ENCODE measurements at places on chromosomes 12 and 14.

GRCh38 chr12:109596418-109597244, 23.0 kb downstream of the MVK start:
- no peak for DNase-seq

GRCh38 chr12:132529906-132530305, 40.0 kb downstream of the FBRSL1 start:
- DNase-seq: no peak

DNA sequence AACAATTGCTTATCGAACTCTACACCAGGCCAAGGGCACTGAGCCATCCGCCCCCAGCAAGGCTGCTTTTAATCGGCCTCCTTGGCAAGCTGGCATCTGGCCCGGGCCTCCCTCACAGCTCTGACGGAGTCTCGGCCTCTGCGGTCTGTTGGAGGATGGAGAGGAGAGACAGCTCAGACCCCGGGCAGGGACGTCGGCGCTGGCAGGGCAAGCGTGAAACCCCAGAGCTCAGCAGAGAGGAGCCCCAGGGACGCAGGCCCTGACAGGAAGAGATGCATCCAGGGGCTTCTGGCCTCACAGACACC, 17.5 kb downstream of the CAMKK2 start:
- peak; percentile 22 for DNase-seq

DNA sequence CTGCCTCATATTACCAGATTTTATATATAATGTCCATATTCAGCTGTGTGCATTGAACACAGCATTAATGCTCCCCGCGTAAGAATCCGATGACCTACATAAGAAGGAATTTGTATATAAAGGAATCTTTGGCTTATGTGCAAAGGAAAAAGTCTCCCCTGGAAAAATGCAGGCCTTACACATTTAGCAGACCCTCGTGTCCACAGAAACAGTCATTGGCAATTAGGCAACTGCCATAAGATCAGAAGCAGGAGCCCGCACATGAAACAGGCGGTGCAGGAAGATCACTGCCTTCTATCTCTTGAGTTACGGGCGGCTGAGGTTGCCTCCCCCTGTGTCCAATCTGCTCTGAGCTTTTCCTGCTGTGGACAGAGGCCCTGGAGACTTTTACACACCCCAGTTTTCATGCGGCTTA, 63.2 kb upstream of the RFX4 start:
- DNase-seq: no peak

DNA sequence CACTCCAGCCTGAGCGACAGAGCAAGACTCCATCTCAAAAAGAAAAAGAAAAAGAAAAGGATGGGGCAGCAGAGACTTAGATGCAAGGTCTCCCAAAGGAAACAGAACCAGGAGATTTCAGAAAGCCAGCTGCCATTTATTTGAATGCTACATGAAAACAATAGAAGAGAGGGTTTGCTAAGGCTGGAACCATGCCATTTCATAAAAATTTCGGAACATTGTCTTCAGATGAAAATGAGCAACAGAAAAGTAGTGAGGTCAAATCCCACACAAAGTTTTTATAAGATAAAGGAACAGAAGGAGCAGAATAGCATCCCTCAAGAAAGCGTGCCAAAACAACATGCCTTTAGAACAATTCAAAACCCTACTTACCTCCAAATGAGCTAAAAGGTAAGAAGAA, 175.3 kb downstream of the ETV6 start:
- DNase-seq: no peak

DNA sequence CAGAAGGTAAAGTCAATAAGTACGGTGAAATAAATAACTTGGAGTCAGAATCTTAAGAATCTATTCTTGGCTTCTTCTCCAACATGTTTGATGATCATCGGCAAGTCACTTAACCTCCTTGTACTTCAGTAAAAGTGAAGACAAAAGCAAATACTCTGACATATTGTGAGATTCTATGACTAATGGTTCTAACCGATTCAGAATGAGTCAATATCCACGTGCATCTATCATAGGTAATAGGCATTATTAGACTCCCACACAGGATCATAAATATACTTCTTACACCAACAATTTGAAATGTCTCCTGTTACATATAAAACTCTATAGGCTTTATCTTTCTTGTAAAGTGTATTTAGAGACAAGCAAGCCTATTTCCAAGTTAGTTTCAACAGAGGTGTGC, 144.4 kb upstream of the ATXN7L3B start:
- no peak for DNase-seq

DNA sequence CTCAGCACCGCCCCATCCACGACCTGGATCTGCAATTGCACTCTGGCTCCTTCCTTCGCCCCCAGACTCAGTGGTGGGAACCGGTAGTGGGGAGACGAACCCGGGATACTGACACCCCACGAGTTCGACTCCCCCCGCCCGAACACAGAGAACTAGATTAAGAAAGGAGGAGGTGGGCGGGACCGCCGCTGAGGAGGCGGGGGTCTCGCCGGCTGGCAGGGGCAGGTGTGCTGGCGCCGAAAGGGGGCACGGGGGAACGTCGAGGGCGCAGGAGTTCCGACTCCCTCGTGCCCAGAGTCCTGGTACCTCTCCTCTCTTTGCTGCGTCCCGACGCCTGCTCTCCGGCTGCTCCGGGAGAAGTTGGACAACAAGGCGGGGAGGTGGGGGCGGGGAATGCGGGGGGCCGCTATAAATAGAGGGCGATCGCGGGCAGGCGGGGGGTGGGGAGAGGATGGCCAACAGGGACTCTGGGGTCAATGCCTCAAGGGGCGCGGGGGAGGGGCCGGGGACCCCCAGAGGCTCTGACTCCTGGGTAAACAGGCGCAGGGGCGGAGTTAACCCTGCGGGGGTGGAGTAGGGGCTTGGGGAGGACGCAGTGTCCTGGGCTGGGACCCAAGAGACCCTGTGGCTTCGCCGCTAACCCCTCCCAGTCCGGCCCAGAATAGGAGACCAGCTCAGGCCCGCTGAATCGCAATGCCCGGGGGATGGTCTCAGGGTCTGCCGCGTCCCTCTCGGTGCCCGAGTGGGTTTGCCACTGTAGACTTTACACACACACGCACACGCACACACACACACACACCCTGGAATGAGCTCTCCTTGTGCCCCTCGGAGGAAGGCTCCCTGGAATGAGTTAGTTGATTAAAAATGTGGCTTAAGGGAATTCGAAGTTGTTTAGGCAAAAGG, 761 bp upstream of the NDRG2 start:
- no peak for DNase-seq

- DNase-seq: no peak
Measured at GRCh38 chr12:15206338-15206737, 14.9 kb downstream of the RERG start.

GRCh38 chr12:117214797-117215196, 24.5 kb upstream of the FBXO21 start:
- no peak for DNase-seq

- DNase-seq: no peak
Measured at GRCh38 chr14:61609884-61610283, 85.4 kb upstream of the HIF1A start.

- no peak for DNase-seq
Measured at GRCh38 chr14:98237939-98238338, 1034.1 kb downstream of the BCL11B start.

GRCh38 chr12:109255377-109255776, 53.7 kb downstream of the FOXN4 start:
- DNase-seq: no peak

DNA sequence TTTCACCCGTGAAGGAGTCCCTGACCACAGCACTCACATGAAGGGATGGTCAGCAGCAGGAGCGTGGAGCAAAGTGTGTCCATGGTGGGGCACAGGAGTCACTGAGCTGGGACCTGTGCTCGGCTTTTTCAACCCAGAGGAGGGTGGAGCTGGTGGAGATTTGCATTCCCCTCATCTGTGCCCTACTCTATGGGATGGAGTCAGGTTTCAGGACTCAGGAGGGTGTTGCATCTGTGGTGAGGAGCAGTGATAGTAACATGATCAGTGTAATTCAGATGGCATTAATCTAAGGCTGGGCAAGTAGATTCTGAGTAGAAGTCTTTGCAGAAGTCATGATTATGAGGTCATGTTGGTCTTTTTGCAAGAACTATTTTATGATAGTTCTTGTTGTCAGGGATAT, 511.9 kb downstream of the TMEM121 start:
- DNase-seq: no peak

DNA sequence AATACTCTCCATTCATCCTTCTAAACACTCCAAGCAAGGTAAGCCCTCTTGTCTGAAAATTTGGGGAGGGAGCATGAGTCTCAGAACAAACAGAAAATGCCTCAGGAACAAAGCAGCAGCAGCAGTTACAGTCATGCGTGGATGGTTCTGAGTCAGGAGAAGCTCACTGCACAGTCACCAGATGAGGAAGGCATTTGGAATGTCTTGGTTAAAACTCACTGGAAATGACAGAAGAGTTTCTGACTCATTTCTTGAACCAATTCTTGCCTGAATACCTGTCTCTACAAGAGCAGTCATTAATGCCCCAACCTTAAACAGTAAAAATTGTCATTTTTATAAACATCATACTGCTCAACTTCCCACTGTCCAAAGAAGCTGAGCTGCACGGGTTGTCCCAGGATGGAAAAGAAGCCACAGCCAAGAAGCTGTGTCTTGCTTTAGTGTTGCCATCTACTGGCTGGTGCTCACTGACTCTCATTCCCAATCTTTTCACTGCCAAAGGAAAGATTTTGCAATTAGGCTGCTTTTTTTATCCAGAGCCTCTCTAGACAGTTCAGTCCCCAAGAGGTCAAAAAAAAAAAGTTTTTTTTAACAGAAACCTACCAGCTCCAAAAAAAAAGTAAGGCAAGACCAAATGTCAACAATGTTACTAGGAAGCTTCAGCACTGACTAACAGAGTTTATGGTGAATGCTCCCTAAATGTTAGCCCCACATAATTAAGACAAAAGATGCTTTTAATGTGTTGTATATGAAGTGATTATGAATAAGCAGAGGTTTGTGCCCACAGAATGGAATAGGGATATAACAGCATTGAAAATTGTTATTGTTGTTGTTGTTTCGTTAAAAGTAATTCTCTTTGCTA, 40.4 kb downstream of the KICS2 start:
- peak; percentile 40 for DNase-seq

DNA sequence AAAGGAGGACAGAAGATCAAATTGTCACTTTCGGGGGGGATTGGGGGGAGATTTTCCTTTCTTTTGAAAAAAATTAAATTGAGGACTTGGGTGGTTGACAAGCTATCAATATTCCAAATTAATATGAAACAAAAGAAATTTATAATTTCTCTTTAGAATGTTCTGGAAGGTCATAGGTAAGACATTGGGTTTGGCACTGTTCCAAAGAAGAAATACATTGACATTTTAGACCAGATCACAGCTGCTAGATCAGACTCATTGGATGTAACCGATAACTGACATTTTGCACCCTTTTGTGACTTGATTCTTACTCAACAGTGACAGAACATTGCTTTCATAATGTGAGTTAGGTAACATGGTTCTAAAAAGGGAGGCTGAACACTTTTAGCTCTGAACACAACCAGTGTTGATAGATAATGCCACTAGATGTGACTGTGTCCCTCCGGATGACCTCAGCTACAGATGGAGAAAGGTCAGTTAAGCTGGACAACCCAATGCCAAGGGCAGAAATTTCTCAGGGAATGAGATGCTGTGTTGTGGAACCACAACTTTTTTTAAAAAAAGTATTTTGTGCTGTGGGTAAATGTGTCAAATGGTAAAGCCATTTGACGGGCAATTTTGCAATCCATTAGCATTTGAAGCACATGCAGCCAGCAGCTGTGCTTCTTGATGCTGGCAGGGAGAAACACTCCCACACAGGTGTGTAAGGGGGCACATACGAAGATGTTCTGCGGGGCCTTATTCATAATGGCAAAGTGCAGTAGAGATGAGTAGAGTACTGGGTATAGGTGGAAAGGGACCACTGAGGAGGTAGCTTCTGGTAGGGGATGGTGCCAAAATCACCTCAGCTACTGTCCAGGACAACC, 62.9 kb downstream of the RFX4 start:
- no peak for DNase-seq

- peak; percentile 63 for DNase-seq
Measured at GRCh38 chr12:104524034-104524832, 67.5 kb downstream of the CHST11 start.

DNA sequence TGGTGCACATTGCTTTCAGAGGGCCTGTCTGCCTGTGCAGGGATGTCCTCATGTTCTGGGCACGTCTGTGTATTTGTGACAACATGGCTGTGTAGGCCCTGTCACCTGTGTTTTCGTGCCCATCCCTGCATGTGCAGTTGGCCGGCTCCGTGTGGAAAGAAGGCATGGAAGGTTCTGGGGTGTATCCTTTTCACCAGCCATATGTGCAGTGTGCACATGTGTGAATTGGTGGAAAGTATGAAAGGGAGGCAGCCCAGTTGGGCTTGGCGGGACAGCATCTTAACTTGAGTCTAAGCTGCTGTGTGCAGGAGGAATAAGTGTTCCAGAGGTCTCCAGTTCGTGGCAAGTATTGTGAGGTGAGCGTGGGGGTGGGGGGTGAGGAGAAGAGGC, 669 bp downstream of the TSPAN11 start:
- DNase-seq: no peak

DNA sequence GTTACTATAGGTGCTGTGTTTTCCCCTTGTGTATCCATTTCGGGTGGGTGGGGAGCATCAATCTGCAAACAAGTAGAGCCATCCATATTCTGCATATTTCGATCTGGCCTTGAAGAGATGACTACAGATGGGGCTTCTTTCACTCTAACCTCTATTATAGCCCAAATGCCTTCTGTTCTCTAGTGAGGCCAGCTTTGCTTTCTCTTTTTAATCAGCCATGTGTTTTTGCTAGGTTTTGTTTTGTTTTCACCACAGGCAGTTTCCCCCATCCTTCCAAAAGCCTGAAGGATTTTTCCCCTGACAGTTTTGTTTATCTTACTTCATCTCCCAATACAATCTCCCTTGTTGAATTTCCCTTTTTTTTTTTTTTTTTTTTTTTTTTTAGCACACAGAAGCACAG, 224.1 kb downstream of the BTG1 start:
- no peak for DNase-seq

DNA sequence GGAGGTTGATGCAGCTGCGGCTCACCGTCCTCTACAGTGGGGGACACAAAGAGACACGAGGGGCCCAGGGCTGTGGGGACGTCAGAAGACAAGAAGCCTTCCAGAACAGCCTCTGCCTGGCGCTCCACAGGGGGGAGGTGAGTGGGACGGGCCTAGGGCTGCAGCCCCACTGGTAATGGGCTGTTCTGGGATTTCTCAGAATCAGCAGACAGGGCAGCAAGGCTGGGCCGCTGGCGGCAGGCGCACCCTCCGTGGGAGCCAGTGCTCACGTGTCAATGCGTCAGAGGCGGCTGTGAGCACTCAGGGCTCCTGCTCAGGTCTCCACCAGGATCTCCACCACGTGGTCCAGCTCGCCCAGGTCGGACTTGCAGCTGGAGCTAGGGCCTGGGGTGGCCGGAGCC, 10.0 kb downstream of the CDCA4 start:
- no peak for DNase-seq

DNA sequence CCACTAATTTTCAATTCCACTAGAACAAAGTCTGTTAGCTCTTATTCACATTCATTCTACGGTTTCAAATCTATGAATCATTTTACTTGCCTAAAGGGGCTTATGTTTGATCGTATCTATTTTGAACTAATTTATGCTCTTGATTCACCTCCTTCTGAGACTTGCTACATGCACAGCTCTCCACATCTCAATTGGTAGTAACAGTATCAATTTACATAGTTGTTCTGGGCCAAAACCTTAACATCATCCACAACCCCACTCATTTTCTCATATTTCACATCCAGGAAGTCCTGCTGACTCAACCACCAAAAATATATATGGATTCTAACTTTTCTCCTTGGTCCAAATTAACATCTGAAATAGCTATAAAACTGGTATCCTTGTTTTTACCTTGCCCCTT, 208.6 kb downstream of the RASSF9 start:
- no peak for DNase-seq
